Activated T-cell treated with anti-CD3 and anti-CD28 coated beads, Interleukin-2, amount 50 U/mL, for 1 hour (primary cell): ENCODE measurements at places on chromosomes 3 and 15.

DNA sequence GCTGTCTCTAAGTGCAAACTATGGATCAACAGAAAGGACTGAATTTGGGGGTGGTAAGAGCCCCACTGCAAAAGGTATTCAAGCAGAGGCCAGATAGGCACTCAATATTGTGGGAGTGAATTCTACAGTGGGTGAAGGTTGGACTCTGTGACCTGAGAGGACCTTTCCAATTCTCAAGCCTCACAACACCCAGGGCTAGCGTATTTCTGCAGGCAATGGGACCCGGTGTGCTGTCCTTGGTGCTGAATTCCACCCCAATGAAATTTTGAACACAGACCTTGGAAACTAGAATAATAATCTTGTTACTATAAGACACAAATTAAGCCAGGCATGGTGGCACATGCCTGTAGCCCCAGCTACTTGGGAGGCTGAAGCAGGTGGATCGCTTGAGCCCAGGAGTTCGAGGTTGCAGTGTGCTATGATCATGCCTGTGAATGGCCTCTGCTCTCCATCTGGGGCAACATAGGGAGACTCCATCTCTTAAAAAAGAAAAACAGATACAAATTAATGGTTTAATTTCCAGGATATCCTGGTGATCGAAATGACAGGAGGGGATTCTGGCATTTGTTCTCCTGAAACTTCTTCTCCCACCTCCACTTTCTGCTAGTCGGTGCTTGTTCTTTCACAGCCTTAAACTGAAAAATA, 135.4 kb downstream of the RAB11A start:
- no peak for DNase-seq

DNA sequence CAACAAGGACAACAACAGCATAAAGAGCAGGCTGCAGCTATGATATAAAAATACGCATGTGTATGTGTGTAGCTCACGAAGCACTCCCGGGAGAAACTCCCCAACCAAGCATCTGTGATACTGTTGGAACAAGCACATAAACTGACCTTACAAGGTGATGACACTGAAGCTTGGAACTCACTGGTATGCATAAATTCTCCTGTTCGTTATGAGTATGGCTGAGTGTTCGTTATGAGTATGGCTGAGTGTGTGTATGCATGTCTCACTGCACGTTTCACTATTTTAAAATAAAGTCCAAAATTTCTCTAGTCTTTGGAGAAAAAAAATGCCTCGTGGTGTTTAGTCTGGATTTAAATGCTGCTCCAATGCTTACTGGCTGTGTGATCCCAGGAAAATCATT, 256.8 kb downstream of the RORA start:
- no peak for DNase-seq

DNA sequence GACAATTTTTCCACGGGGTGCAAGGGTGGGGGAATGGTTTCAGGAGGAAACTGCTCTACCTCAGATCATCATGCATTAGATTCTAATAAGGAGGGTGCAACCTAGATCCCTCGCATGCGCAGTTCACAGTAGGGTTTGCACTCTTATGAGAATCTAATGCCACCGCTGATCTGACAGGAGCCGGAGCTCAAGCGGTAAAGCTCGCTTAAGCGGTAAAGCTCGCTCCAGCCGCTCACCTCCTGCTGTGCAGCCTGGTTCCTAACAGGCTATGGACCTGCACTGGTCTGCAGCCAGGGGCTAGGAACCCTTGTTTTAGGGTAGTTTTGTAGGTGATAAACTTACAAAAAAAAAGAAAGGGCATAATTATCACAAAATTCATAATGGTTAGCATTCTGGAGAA, 53.9 kb upstream of the RYR3 start:
- no peak for DNase-seq

DNA sequence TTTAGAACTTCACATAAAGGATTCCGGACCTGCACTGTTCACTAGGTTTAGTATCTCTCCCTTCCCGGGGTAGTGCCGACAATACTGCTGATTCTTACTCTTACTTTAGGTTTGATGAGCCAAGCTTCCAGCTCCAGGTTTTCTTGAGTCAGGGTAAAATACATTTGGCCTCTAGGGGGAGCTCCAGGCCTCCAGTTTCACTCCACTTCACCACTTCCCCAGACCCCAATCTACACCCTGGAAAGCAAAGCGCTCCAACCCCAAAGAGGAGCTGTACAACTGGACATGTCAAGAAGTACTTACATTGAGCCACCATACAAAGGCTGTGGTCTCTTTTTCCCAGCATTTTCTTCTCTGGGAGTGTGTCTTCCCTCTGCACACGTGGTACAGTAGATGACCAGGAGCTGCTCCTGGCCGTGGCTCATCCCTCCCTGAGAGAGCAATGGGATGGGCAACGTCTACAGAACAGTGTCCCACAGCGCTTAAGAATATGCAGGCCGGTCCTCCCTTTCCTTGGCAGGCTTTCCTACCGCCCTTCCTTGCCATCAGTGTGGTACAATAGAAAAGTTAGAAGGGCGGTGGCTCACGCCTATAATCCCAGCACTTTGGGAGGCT, 93.9 kb upstream of the CCDC80 start:
- DNase-seq: peak; percentile 54

DNA sequence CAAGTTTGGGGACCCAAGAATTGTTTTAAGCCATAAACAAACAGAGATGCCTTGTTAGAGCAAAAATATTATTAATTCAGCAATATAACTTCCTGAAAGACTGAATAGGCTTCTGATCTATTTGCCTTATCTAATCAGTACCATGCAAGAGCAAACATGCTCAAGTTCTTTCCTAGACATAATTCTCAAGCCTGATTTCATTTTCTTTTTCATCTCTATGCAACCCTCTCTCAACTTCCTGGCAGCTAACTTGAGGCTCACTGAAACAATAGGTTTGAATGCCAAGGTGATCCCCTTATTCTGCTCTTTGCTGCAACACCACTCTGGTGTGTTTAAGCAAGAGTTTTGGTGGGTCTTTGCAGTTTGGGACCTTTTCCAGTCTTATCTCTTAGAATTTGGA, 230.9 kb upstream of the CD96 start:
- no peak for DNase-seq

- DNase-seq: no peak
Observed at GRCh38 chr3:112976001-112976400, 1.1 kb upstream of the CD200R1 start.

DNA sequence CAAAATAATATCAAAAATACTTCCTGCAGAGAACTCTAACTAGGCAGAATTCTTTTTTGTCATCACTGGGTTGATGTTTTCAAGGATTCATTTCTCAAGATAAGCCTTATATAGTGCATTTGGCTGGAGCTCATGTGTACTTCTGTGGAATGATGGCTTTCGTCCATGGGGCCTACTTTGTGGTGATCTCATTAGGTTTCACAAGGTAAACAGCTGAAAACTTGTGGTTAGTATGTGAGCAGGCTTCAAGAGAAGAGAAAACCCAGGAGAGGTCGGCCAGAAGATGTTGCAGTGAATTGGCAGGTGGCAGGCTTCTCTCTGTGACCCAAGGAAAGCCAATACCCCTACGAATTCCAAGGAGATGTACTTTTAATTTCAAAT, 121.4 kb upstream of the PHLDB2 start:
- no peak for DNase-seq

DNA sequence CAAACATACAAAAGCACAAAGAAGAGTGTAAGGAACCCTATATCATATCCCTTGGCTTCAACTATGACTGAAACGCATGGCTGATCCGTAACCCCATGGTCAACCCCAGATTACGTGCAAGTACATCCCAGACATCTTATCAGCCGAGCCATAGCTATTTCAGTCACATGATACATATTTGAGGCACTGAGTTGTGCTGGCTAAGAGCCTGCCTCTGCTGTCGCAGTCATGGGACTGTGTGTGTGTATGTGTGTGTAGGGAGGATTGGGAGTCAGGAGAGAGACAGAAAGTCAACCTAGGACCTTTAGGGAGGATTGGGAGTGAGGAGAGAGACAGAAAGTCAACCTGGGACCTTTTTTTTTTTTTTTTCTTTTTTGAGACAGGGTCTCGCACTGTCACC, 8.4 kb downstream of the ST6GAL1 start:
- no peak for DNase-seq

DNA sequence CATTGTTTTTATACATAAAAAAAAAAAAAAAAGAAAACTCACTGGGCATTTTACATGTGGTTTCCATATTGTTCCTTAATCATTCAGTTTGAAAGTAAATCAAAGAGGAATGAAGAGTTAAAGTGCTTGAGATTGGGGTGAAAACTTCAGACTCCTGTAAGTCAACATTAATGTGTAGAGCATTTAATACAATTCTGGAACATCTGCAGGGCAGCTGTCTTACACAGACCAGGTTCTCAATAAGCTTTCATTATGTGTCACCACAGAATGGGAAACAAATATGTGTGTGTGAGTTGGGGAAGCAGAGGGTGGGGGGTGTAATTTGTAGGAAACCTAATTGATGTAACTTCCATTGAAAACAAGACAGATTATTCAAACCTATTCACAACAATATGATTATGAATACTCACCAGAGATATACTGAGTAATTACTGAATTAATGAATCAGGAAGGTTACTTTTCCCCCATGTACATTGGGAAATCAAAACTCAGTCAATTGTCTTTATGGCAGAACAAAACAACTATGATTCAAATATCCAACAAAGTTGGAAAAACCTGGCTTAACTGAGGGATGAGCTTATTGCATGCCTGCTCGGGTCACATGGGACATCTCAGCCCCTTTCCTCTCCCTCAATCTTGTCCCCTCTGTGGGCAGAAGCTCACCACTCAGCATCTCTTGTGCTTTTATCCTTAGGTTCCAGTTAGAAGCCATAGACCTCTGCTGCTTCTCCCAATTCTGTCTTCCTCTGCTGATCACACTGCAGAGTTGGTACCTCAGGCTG, 281.2 kb upstream of the THBS1 start:
- no peak for DNase-seq

DNA sequence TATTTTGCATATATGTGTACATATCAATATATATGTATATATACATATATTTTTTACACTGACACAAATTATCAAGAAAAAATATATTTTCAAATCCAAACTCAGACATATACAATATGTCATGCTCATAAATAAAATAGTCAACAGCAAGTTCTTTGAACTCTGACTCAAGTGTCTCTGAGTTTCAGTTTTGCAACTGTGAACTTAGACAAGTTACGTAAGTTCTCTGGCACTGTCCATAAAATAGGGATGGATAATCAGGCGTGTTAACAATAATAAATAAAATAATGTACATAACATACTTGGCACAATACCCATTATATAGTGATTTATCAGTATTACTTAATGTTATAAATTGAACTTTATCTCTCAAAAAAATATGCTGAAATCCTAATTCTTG, 12.1 kb upstream of the XRN1 start:
- no peak for DNase-seq

GRCh38 chr15:98681061-98681460, 32.7 kb downstream of the IGF1R start:
- no peak for DNase-seq

- DNase-seq: no peak
Observed at GRCh38 chr3:41169023-41169422, 30.3 kb upstream of the CTNNB1 start.

DNA sequence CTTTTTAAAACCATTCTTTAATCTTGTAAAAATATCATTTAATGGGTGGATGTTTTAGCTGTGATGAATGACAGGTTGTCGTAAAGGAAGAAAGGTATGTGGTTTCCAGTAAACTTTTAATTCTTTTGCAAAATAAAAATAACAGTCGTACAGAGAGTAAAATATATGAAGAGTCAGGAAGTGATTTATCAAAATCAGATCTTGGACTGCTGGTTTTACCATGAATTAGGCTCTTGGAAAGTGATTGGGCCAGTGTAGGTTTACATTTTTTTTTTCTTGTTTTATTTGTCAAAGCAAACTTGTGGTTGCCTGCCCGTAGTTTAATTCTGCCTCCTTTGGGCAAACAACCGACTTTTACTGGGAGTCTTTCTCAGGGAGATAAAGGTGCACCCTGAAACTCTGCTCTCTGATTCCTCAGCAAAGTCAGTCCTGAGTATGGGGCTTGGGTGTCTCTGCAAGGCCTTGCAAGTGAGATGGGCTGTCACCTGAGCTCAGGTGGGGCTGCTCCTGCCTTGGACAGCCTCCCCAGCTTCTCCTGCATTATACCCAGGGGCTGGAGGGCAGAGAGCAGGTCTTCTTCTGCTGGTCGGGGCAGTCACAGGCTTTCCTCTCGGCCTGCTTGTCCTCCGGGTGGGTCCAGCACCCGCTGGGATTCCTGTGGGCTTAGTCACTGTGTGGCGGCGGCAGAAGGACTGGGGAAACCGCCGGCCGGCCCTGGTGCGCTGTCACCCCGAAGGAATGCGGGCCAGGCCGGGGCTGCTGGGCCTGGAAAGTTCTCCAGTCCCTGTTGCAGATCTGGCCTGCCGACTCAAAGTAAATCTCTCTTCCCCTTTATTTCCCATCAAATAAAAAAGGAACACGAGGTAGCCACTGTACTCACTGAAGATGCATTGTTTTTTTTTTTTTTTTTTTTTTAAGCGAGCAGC, 79.0 kb downstream of the IGF1R start:
- no peak for DNase-seq

DNA sequence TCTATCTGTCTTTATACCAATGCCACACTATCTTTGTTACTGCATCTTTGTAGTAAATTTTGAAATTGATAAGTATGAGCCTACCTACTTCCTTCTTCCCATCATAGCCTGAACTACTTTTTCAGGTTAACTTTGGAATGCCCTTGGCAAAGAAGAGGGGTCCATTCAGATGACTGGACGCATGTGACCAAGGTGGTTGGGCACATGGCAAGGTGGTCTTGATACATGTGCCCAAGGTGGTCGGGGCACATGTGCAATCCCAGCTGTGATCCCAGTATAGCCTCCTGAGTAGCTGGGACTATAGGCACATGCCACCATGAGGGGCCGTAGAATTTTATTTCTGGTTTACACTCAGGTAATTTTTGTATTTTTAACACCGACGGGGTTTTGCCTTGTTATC, 330.2 kb downstream of the GABRB3 start:
- no peak for DNase-seq

- DNase-seq: no peak
Observed at GRCh38 chr3:47634996-47635395, 56.3 kb upstream of the CSPG5 start.

DNA sequence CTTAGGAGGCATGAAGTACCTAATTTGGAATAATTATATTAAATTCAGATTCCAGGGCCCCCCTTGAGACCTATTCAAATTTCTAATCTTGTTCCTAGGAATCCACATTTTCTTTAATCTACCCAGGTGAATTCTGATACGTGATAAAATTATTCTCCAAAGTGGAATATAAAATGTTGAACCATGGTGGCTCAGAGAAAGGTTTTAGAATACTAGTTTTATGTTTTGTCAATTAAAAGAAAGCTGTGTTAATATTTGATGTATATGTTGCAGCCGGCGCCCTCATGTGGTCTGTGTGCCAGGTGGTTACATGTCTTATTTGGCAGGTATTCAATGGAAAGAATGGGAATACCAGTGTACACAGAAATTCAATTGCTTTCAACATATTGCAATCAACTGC, 321.8 kb downstream of the FEZF2 start:
- no peak for DNase-seq
